ENCODE measurements at places on chromosomes 3 and 15. TPM values are rescaled to one million over a fixed set of nuclear protein-coding genes. Genes with fewer than 3 reads are reported as not detected.

DNA sequence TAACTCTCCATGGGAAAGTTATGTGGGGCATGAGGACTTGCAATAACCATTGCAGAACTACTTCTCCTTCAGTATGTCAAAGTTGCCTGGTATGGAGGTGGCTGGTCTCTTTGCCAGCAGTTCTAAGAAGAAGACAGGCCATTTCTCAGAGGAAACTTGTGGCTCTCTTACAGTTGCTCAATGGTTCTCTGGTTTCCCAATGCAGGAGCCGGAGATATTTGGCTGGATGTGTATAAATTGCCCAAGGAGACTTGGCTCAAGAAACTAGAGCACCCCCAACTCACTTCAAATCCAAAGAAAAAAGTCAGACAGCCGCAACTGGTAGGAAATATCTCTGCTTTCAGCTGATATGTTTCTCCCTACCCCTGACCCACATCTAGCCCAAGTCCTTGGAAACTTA, 24.2 kb downstream of the WDR93 start:
- no peak for DNase-seq

DNA sequence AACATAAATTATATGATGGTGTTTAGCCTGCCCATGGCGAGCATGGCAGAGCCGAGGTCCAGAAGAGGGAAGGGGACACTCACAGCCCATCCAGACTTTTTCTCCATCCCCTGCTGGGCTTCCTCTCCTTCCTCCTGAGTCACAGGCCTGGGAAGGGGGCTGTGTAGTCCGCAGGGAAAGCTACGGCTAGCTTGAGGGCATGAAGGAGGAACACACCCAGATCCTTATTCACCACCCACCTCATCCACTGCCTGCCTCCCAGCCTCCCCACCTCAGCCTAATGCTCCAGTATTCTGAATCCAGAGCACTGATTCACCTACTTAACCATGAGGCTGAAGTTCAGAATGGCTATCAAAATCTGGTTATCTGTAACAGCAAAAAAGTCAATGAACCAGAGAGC, 97.8 kb downstream of the OXNAD1 start:
- no peak for DNase-seq

DNA sequence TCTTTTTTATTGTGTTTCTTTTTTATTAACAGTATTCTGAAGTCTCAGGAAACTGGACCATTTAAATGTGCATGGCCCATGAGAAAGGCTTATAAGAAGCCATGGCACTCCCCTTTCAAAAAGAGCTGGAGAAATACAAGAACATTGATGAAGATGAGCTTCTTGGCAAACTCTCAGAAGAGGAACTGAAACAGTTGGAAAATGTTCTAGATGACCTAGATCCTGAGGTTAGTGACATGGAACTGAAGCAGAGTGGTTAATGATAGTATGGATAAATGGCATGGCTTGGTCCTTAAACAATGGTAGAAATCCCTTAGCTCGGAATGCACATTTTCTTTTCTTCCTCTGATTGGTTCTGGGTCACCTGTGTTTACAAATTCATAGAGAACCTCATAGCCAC, 14.9 kb downstream of the TMOD2 start:
- DNase-seq: no peak

DNA sequence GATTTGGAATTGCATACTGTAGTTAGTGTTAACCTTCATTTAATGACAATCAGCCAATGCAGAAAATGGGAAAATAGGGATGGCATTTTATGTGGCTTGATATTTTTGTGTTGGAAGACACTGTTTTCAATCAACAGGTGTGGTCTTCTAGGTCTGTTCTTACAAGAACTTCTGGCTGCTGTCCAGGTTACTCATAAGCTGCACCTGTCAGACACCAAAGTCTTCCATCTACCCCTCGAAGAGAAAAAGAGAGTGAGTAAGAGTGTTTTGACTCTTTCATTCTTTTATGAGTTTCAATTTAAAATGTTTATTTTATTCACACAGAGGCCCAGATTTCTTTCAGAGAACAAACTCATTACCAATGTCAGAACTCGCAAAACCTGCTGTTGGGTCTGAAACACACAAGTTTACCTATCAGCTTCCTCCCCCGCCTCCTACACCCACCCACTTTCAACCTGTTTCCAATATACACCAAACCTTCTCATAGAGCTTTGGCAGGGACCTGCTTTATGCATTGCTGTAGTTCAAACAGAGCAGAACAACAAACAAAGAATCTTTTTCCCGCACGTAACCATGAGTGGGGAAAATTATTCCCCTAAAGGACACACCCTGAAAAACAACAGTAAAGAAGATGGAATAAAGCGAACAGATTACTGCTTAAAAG, 767.7 kb upstream of the ALCAM start:
- DNase-seq: no peak

- DNase-seq: no peak
Observed at GRCh38 chr3:164459521-164460151, 618.7 kb downstream of the SI start.

DNA sequence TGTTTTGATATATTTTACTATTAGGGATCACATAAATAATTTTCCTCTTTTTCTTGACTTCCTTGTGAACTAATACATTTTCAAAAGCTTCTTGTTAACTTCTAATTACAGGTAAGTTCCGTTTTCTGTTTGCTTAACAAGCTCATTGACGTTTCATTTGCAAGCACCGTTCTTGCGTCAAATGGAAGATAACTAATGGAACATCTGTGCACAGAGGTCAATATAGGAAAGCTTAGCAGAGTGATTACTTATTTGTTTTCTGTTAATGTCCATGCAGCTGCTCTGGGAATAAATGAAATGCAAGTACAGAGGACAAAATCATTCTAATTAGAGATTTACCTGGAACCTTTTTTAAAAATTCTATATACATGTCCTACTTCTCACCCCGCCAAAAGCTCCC, 115.5 kb upstream of the C2CD4B start:
- no peak for DNase-seq

MED12L gene
- total RNA-seq: 1.9 TPM

DNA sequence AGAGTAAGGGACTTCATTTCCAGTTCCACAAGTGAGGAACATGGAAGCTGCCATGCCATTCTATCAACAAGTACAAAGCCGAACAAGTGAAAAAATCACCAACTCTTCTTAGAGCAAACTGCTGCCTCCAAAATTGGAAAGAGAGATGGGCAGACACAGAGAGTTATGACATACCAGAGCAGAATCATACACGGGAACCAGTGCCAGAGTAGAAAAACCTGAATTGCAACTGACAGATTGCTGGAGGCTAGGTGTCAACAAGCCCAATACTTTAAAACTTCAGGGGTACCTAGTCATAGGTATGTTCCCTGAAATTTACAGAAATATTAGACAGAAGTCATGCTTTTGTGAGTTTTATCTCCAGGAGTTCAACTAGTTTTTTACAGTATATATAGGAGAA, 62.0 kb downstream of the TTBK2 start:
- DNase-seq: no peak
